ENCODE measurements at places on chromosomes 13 and 19.

DNA sequence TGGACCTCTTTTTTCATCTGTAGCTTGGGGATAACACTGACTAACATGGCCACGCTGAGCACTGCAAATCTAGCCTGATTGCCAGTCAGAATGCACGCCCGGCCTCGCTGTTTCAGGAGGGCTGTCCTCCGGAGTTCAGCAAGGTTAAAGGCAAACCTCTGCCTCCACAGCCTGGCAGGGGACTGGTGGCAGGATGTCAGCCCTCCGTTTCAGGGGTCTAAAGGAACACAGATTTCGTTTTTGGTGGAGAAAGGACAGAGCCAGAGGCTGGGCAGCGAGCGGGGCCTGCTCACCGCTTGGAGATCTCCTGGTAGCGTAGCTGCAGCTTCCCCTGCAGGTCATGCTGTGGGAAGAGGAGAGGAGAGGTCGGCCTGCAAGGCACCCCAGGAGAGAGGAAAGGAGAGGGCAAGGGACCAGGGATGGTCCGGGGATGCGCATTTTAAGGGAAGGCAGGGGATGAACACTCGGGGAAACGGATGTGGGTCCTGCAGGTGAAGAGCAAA, 560 bp downstream of the NDUFA7 start:
- DNase-seq: no peak

GRCh38 chr19:39046037-39046821, 13.9 kb upstream of the FBXO27 start:
- DNase-seq: no peak

GRCh38 chr13:41827507-41828213, 133.2 kb downstream of the VWA8 start:
- no peak for DNase-seq

GRCh38 chr13:23949736-23950135, 52.4 kb upstream of the C1QTNF9B start:
- no peak for DNase-seq

- no peak for DNase-seq
Measured at GRCh38 chr19:2618611-2619010, 83.9 kb downstream of the GNG7 start.
